ENCODE measurements at places on chromosomes 2 and 18.
A peak's percentile ranks its signal among the peaks of the same experiment; 100 is the strongest.

DNA sequence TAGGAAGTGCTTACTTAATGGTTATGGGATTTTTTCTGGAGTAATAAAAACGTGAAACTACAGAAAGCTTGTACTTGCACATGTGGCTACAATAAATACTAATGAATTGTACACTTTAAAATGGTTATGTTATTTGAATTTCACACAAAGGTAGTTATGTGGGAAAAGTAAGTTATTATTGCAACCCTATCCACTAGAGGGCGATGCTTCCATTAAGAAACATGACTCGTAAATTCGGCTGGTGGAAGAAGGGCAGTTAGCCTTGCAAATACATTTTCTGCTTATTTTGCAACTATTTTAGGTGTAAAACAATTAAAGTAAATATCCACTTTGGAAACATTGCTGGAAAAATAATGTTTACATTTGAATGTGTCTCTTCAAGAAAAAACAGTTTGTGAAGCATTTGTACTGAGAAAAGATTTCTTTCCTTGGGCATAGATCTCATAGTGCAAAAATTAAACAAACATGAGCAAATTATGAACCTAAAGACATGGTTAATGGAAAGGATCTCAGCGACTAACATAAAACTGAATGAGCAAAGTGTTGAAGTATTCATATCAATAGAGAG lies 68.1 kb upstream of the CSRNP3 start:
- no peak for DNase-seq

DNA sequence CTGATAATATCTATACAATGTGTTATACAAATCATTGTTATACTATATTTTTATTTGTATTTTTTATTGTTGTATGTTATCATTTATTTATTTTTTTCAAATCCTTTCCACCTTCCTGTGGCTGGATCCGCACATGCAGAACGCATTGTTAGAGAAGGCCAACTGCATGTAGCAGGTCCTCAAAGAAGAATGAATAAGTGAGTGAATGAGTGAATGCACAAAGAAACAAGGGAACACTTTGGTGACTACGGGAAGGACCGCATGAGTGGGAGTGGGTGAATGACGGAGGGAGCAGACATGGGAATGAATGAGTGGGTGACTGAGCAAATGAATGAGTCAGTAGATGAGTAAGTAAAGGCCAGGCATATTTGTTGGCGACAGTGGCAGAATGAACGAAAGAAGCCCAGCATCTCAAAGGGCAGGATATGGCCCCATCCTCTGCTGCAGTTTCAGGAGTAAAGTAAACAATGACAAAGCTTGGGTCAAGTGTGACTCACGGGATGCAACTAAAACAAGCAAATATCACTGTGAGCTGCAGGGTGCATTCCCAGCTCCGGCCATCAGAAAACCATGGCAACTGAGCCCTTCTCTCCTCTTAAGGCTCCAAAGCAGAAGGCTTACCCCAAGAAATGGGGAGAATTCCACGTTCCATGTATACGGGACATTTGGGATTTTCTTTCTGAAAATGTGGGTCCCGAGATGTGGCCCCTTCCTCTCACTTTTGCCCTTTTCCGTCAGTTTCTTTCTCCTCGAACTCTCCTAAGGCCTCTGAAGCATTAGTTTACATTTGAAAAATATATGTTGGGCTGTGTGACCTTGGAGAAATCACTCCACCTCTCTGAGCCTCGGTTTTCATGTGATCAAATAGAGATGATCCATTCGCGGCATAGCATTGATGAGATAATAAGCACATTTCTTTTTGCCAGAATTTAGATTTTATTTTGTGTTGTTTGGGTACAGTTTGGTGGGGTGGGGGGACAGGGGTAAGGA lies 24.5 kb downstream of the KCNF1 start:
- no peak for DNase-seq

GRCh38 chr18:47756364-47757016 lies 174.0 kb downstream of the SMAD2 start:
- DNase-seq = peak; percentile 23

GRCh38 chr2:239608260-239608659 lies 207.4 kb upstream of the HDAC4 start:
- DNase-seq = no peak

DNA sequence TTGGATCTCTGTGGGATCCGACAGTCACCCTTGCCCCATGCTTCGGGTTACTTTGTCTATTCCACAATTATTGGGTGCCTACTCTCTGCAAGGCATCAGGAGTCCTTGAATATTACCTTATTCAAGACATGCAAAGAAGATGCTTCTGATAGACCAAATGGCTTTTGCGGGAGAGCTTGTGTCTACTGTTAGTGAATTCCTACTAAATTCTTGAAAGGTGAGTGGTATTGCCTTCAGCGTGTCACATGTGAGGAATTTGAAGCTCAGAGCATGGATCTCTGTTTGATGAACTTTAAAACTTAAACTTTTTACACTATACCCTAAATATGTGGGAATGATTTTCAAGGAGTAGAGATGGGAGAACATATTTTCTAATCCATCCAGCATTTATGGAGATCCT lies 184.4 kb downstream of the LTBP1 start:
- DNase-seq = no peak

DNA sequence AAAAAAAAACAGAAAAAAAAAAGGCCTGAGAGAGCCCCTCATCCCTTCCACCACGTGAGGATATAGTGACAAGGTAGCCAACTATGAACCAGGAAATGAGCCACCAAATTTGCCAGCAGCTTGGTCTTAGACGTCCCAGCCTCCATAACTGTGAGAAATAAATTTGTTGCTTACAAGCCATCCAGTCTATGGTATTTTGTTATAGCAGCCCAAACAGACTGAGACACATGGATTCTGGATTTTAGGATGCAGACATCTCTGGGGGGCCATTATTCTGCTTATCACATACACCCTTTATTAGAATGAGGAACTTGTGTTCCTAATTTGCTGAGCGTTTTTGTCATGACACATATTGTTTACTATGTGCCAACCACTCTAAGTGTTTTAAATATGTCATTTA lies 5.4 kb upstream of the YIPF4 start:
- no peak for DNase-seq

GRCh38 chr2:82320296-82320695 lies 2015.7 kb upstream of the LRRTM1 start:
- DNase-seq = no peak

DNA sequence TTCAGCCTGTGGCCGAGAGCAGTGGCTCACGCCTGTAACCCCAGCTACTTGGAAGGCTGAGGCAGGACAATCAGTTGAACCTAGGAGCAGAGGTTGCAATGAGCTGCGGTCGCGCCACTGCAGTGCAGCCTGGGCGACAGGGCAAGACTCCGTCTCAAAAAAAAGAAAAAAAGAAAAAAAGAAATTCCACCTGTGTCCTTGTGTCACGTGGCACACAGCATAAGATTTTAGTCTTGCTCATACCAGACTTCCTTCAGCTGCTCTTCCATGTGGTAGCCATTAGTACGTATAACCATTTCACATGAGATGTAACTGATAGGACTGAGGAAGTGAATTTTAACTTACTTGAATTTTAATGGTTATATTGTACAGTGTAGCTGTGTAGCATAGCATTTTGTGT lies 4.0 kb downstream of the NOP58 start:
- DNase-seq = peak; percentile 17

Measured in effector CD4-positive, alpha-beta T cell (primary cell).